ENCODE measurements at places on chromosomes 7 and 10. TPM values are rescaled to one million over a fixed set of nuclear protein-coding genes. Genes with fewer than 3 reads are reported as not detected.
A peak's percentile ranks its signal among the peaks of the same experiment; 100 is the strongest.

DNA sequence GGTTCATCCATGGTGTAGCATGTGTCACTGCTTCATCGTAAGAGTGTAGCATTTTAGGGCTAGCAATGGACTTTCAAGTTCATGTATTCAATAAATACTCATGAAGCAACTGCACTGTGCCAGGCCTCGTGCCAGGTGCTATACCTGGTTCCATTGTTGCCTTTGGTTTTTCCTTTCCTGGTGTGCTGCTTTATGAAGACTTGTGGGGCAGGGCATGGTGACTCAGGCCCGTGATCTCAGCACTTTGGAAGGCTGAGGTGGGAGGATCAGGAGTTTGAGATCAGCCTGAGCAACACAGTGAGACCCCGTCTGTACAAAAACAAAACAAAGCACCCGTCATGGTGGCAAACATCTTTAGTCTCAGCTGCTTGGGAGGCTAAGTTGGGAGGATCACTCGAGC, 2.2 kb upstream of the CPA4 start:
- no peak for DNase-seq

DNA sequence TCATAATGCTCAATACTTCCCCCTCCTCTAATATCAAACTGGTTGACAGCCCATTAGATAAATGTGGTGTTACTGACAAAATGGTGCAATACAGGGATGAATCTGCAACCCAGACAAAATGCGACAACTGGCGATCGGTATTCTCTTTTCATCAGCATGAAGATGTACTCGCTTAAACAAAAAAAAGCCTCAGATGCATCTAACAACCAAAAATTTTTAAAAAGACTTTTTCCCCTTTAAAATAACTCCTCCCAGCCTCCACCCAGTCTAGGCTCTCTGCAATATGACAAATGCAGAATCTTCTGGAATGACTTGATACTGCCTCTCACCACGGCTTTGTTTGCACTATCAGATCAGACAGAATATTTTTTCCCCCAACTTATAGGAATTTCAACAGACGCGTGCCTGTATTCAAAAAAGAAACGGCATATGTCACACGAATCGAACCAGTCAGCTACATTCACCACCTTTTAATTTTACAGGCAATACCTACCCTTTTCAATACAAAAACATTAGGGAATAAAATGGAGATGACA, 1.2 kb downstream of the YWHAG start:
- no peak for DNase-seq

- no peak for DNase-seq
Measured at GRCh38 chr7:38819463-38819862, 89.5 kb downstream of the VPS41 start.

DNA sequence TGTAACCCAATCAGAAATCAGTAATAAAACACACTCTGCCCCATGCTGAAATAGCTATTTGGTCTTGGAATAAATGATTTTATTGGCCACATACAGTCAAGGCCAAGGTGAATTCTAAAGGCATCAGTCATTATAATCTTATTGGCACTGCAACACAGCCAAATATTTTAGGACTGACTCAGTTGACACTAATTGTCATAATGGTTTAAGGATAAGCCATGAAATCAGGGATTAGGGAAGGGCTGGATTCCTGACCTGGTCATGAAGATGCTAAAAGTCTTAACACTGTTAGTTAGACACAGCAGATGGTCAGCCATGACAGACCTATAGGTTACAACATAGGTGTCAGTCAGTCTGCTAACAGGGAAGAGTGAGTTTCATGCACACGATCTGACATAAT, 330.3 kb upstream of the NPSR1 start:
- DNase-seq = no peak

DNA sequence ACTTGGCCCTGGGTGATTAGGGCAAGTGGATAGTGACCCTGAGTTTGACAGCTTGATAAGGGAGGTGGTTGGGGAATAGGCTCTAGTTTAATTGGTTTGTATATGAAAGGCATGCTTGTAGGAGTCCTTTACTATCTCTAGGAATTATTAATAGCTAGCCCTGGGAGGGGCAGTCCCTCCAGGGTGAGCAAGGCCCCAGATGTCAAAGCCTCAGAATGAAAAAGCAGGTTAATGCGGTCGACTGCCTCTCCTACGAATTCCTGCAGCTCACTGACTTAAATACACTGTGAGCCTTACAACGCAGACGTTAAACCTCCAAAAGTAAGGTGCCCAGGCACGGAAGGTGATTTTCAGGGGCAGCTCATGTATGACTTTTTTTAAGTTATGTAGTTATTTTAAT, 5.2 kb upstream of the BTBD16 start:
- no peak for DNase-seq

DNA sequence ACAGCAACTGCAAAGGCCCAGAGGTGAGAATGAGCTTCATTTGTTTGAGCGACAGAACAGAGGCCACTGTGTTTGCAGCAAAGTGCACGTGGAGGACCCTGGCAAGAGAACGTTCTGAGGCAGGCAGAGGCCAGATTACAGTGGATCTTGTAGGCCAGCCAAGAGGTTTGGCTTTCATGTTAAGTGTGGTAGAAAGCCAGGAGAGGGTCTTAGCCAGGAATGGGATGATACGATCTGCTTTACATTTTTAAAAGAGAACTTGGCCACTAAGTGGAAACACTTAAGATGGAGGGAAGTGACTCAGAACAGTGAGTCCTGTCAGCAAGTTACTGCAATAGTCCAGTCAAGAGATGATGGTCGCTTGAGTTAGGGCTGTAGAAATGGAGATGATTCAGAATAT, 4.6 kb downstream of the CCDC136 start:
- DNase-seq = no peak

- DNase-seq = no peak
Measured at GRCh38 chr10:44716470-44717015, 194.6 kb upstream of the TMEM72 start.

- DNase-seq = no peak
Measured at GRCh38 chr7:25405736-25406135, 177.4 kb upstream of the NPVF start.

GRCh38 chr7:120988591-120989256, at the start of gene CPED1:
Gene CPED1, plus strand, starts transcription at chr7:120988711. Its CDS starts 911 bp downstream, at chr7:120989622.
- DNase-seq = peak; percentile 39

DNA sequence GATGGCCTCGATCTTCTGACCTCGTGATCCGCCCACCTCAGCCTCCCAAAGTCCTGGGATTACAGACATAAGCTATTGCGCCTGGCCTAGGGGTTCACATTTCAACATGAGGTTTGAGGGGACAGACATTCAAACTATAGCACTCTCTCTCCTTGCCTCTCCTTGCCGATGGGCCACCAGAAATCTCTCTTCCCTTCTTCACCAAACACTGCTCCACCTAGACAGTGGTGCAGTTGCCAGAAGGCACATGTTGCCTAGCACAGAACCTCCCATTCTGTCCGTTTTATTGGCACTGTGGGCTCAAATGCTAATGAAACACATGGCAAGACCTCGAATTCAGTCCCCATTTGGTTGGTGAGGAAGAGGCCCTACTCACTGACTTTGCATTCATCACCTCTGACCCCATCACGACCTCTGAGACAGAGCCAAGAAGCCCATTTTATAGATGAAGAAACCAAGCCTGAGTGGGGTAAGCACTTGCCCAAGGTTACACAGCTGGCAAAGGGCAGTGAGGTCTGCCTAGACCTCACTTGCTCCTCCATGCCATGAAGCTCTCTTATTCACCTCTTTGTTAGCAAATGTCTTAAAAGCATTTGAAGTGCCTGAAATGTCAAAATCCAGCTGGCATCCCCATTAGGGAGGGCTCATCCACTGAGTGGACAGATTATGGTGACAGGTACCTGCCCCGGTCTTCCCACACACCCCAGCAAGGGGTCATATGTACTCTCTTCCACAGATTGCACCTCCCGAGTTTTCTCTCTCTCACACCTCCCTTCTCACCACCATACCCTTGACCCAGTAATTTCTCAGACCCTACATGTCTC, 34.0 kb downstream of the GPRIN2 start:
- peak; percentile 0 for DNase-seq

DNA sequence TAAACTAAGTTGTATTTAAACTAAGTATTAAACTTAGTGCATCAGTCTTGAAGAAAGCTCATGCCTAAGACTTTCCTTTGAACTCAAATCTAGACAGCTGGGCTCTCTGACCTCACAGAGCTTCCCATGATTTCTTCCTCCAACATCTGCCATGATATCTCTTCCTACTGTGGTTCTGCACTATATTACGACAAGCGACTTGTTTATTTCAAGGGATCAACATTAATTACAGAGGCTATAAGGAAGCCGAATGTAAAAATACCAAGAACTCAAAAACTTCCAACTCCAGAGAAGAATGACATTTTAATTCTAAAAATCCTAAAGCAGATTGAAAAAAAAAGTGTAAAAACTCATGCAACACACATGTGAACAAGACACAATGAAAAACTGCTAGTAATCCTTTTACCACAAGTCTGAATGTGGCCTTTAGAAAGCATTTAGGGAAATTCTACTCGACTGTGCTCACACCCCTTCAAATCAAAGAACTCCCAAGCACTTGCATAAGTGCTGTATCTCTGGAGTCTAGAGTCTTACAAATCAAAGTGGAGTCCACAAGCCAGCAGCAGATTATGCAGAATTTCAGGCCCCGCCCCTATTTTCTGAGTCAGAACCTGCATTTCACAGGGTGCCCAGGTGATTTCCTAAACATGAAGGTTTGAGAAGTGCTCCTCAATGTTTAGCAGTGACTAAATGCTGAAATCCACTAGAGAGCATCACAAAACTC, 22.7 kb upstream of the WASHC2A start:
- DNase-seq = peak; percentile 19

GRCh38 chr7:127365164-127365956, 27.1 kb downstream of the ZNF800 start:
- no peak for DNase-seq

- no peak for DNase-seq
Measured at GRCh38 chr10:71848325-71849275, 2.5 kb downstream of the PSAP start.

- DNase-seq = no peak
Measured at GRCh38 chr10:126868371-126868770, 36.9 kb upstream of the DOCK1 start.

GRCh38 chr7:17680026-17680425, 260.3 kb downstream of the SNX13 start:
- no peak for DNase-seq

GRCh38 chr10:45421221-45422097, 47.4 kb downstream of the ALOX5 start:
- peak; percentile 73 for DNase-seq

Gene STEAP1B
- total RNA-seq = not detected

Gene VWDE
- 1.7 TPM for total RNA-seq

Gene SGPL1
- total RNA-seq = 16.6 TPM

Gene OAT
- total RNA-seq = 40.2 TPM

Gene NSMCE4A
- total RNA-seq = 50.8 TPM

Gene TMEM273
- 16.6 TPM for total RNA-seq

Gene DNAJC30
- 7.0 TPM for total RNA-seq

Gene ACHE
- total RNA-seq = 0.25 TPM

Measured in activated CD8-positive, alpha-beta T cell treated with anti-CD3 and anti-CD28 coated beads for 36 hours (primary cell).